NCI-H1694 (cell line): ENCODE measurements at places on chromosomes 4 and X.

DNA sequence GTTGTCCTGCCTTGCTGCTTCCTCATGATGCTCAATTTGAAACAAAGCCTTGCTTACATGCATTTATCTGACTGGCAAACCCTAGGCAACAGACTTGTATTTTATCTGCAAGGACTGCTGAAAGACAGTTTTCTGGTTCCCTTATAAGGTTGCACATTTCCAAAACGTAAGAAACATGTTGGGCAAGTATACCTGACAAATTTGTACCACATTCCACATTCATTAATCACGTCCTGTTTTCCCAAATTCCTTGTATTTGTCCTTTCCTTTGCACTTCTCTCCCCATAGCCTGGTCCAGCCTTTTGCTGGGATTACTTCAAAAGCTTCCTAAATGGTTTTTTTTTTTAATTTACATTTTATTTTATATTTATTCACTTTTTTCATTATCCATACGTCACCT, 310.1 kb downstream of the PPP3CA start:
- DNase-seq: no peak

GRCh38 chrX:108736509-108737479, at the start of gene IRS4:
TSS of gene IRS4 (minus strand) at chrX:108736563.
- no peak for DNase-seq

GRCh38 chr4:110660755-110661154, 37.9 kb upstream of the PITX2 start:
- DNase-seq: no peak

- DNase-seq: no peak
Observed at GRCh38 chr4:10115797-10116568, 616 bp downstream of the WDR1 start.

DNA sequence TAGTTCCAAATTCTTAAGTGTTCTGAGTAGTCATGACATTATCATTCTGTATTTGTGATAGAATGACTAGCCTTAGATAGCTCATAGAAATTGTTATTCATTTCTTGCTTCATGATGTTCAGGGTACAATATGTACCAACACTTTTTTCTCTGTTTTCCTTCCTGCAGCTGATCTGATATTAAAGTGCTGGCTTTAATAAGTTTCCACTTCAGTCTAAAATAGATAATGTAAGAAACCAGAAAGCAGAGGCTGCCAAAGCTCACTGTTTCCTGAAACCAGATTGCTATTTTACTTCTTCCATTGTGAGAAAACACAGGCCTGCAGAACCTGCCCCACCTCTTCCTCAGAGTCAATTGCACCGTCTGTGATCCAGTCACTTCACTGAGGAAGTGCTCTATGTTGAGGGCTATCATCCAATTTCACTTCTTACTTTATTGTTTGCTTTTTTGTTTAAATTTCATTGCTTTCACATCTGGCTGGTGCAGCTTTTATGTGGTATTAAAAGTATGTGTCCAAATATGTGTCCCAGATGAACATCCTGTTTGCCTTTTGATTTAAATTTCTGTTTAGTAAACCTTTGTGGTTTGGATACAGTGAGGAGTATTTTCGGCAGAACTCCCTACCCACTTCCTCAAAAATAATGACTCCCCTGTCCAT, 652.1 kb downstream of the ANKRD50 start:
- no peak for DNase-seq

- DNase-seq: no peak
Observed at GRCh38 chr4:152206646-152207377, 329.1 kb downstream of the FBXW7 start.

- no peak for DNase-seq
Observed at GRCh38 chr4:187236209-187236890, 512.7 kb upstream of the FAT1 start.

GRCh38 chr4:186920992-186921391, 197.3 kb upstream of the FAT1 start:
- no peak for DNase-seq

GRCh38 chrX:31331928-31332327, 260.1 kb upstream of the FTHL17 start:
- DNase-seq: no peak

- no peak for DNase-seq
Observed at GRCh38 chrX:10022580-10023245, 55.6 kb downstream of the CLDN34 start.

DNA sequence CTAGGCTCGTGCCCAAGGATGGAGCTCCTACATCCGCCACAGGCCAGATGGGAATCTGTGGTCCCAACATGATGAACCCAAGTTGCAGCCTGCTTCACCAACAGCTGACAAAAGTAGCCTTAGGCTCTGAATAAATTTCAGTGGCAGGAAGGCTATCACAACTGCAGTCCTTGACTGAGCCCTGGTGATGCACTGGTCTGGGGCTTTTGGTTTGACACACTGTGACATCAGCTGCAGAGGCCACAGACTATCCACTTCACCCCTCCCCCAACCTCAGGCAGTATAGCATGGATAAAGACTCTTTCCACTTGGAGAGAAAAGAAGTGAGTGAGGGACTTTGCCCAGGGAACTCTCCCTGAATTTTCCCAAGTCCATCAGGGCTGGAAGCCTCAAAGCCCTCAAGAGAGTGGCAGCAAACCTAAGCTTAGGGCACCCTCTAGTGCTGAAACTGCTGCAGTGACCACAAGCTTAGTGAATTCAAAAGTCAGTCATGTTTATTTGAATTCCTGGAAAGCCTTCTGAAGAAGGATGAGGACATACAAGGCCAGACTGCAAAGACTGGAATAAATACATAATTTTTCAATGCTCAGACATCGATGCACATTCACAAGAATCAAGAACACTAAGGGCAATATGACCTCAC, 135.0 kb upstream of the TENT5D start:
- DNase-seq: no peak

DNA sequence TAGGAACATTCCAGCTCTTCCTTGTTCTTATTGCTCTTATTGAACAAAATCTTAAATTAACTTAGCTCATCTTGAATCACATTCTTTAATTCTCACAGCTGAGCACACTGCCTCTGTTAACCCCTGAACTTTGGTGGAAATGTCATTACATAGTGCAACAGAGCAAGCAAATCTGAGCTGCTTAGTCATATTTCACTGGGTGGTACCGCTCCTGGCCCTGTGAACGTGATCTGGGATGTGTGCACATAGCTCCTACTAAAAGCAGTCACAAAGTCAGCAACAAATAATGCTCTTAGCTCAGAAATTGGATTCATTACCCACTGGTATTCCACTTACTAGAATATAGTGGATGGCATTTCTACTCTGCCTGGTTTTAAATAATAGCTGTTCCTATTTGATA, 27.9 kb downstream of the ARHGEF6 start:
- DNase-seq: no peak
